NCI-H526 treated with DMSO at 0.1 percent for 48 hours (cell line): ENCODE measurements at places on chromosomes 3 and 15.

DNA sequence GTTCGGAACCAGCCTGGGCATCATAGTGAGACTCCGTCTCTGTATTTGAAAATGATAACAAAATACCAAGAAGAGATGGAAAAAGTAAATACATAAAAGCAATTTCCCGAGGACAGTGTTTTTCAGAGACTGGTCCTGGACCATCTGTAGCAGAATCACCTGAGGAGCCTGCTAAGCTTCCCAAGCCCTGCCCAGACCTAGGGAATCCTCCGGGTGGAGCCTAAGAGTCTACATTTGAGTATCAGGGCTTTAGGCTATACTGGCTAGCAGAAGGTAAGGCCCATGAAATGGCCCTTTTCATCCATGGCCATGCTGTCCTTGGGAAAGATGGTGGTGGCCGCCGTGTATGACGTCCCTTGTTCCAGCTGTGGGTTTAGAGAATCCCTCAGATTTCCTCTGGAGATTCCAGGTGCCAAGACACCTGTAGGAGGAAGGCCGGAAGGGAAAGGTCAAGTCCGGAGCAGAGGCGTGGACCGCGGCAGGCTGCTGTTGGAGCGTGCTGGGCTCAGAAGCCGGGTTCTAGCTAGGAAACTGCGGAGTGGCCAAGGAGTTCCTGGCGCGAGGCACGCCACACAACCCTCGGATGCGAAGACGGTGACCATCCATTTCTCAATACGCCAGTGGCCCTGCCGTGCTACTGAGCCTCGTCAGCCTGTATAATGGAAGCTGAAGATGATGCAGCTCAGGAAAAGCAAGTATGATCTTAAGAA is 50.9 kb downstream of the TMEM44 start:
- DNase-seq: no peak

GRCh38 chr15:67542420-67543347 is at the start of gene MAP2K5:
TSS of gene MAP2K5 (plus strand) at chr15:67542703. CDS start at chr15:67543336, 633 bp downstream.
- peak; percentile 74 for DNase-seq

DNA sequence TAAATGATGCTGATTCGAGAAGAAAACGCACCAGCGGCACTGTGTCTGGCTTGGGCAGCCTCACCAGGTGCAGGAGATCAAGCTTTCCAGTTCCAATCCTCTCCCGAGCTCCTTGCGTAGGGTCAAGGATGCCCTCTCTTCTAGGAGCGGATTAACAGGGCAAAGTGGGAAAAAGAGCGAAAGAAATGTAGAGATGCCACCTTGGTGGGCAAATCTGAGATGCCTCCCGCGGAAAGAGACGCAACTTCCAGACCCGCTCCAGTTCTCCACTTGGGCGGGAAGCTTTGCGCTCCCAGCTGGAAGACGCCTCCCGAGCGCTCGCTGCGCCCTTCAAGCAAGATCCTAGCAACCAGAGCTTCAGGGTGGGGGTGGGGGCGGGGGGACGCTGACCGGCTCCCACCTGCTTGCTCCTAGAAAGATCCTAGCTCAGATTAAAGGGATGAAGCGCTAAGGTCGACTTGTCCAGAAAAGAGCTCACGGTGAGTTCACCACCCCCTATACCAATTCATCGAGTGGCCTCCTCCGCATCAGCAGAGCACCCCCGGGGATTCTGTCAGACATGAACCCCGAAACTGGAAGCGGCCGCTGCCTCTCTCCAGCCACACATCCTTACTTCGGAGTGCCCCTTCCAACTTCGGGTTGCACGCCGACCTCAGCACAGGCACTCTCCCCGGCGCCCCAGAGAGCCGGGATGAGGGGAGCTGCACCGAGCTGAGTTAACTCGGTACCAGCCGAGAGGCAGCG is 769 bp downstream of the TAFA4 start:
- no peak for DNase-seq

DNA sequence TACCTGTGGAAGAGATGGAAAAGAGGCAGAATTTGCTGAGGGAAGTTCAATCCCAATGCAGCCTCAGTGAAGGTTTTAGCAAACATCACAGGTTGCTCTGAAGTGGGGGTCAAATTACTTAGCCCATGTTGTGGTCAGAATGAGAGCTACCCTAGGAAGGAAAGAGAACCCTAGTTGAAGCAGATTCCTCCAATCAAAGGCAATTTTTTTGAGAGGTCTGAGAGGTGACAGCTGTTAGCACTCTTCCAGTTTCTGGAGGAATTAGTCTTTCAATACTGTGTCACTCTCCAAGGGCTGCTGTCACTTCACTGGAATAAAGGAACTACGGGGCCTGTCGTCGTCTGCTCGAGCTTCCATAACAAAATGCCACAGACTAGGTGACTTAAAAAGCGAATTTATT is 584.2 kb upstream of the DPPA4 start:
- DNase-seq: no peak

- DNase-seq: no peak
These were observed 68.6 kb upstream of the ITGA11 start for GRCh38 chr15:68500363-68501258.

DNA sequence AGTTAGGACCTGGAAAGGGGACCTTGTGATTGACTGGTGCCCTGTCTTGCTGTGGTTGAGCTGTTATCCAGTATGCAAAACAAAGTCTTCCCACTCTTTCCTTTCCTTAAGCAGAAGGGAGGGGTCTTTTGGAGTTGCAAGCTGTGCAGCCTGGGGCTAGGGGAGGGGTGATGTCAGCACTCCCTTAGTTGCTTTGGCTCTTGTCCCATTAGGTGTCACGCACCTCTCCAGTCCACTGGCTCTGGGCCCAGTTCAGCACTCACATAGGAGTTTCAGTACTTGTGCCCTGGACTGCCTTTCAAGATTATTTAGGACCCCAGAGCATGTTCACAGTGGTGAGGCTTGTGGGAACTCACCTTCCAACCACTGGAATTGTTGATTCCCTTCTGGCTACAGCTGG is 238.5 kb downstream of the DOCK3 start:
- no peak for DNase-seq

GRCh38 chr3:108183971-108184370 is 38.3 kb downstream of the IFT57 start:
- DNase-seq: no peak

DNA sequence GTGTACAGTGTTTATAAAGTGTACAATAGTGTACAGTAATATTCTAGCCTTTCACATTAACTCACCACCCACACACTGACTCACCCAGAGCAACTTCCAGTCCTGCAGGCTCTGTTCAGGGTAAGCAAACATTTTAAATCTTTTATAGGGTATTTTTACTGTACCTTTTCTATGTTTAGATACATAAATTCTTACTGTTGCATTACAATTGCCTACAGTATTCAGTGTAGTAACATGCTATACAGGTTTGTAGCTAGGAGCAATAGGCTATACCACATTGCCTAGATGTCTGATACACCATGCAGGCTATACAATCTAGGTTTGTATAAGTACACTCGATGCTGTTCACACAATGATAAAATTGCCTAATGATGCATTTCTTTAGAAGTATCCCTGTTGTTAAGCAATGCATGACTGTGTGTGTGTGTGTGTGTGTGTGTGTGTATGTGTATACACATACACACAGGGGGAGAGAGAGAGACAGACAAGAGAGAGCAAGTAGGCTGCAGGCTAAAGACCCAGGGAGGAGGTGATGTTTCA is 72.5 kb upstream of the PRR23C start:
- DNase-seq: no peak

DNA sequence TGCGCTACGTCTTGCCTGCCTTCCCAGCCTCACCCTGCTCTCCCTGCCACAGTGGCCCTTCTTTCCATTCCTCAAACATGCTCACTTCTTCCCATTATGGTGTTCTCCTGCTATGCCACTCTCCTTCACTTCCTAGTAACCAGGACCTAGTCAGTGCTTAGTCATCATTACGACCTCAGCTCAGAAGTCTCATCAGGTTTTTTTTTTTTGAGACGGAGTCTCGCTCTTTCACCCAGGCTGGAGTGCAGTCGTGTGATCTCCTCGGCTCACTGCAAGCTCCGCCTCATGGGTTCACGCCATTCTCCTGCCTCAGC is 149.5 kb downstream of the GREM1 start:
- DNase-seq: no peak

- no peak for DNase-seq
These were observed 87.0 kb downstream of the PLXNA1 start for GRCh38 chr3:127069814-127070440.

- DNase-seq: peak; percentile 6
These were observed 92.4 kb upstream of the ANKRD34C start for GRCh38 chr15:79190093-79190492.

DNA sequence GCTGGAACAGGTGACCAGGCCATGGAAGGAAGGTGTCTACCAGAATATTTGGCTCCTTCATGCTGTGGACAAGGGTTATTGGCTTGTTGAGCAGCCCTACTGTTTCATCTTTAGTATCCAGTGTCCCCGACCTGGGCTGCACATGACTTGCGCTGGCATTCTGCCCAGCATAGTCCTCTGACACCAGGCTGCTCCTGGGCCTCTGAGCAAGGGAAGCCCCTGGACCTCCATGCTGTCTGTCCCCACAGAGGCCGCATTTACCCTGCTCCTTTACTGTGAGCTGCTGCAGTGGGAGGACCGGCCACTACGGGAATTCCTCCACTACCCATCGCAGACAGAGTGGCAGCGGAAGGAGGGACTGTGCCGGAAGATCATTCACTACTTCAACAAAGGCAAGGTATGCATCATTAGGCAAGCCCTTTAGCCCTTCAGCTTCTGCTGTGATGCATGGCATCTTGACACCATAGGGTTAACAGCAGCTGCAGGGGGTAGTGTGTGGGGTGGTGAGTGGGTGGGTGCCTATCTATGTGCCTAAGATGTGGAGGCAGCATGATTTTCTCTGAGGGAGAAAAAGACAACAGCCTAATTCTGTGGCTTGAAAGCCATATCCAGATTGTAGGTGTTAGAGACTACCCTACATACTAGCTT is 44.0 kb upstream of the MANF start:
- DNase-seq: no peak

DNA sequence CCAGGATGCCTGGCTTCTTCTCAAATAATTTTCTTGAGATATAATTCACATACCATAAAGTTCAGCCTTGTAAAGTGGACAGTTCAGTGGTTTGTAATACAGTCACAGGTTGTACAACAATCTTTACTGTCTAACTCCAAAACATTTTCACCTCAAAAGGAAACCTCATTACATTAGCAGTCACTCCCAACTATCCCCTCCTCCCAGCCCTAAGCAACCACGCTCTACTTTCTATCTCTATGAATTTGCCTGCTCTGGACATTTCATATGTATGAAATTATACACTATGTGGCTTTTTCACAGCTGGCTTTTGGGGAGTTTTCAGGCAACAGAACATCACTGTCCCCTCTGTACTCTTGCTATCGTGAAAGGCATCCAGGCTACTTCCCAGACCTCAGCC is 17.5 kb downstream of the TGM5 start:
- no peak for DNase-seq

DNA sequence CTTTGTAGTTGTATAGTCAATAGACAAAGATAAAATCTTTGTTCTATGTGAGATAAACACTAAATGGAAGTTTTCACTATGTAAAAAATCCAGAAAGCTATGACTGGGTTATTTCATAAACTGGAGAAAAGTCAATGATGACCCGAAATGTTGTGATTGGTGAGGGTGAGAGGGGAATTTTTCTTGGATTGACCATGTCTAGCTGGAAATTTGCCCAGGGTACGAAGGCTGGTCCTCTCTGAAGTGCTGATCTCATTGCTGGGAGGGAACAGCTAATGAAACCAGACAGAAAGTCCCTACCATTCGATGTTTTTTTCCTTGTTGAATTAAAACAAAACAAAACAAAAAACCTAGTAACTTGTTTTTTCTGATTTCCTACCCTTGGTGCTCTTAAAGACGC is 14.3 kb downstream of the TPRG1 start:
- no peak for DNase-seq

DNA sequence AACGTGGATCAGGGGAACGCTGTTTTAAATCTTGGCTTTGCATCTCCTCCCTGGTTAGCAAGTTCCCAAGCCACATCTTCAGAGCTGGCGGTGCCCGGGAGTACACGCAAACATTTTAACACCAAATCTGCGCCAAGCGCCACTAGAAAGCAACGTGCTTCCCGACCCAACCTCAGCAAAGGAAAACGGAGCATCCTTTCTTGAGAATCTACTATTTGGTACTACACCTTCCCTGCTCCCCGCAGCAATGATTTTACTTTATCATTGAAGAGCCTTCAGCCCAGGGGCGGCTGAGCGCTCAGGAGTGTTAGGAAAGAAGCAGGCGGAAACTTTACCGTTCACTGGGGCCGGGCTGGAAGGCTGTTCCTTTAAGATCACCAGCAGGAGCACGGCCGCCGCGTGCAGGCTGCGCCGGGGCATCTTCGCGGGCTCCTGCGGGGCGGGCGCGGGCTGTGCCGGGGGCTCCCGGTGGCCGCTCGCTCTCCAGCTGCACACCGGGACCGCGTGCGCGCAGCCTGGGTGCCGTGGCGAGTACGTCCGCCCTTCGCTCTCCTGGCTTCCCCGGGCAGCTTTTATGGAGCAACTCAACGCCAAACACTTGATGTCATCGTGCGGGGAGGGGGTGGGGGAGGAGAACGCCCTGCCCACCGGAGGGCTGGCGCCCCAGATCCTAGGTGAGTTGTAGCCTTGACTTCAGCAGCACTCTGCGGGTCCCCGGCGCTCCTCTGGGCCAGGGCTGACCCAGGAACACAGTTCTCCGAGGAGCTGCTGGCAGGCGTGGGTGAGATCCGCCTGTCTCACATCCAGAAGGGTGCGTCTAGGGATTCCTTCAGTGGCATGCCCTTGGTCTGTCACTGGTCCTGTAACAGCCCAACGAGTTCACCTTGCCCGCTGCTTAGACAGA is at the start of gene CA12:
Gene CA12, minus strand, starts transcription at position 546 of the 904 bp plus-strand sequence. Its CDS starts 126 bp downstream, at position 420.
- peak; percentile 65 for DNase-seq

- DNase-seq: no peak
These were observed 34.0 kb downstream of the CBLB start for GRCh38 chr3:105834768-105835167.

DNA sequence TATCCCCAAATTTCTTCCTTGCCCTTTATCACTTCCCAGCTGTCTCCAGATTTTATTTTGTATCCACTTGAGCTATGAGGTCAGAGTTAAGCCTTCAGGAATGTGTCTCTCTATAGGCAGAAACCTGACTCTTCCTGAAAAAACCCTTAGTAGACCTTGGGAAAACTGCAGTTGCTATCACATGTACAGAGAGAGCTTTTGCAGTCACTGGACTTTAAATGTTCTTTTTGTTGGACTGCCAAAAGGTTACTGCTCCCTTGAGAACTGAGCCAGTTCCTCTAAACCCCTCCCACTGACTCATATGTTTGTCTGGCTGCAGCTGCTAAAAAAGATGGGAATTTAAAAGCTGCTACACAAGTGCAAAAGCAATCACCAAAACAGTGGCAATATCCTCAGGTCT is 169.1 kb upstream of the CCDC54 start:
- DNase-seq: peak; percentile 15

- DNase-seq: no peak
These were observed 188.5 kb downstream of the CADPS start for GRCh38 chr3:62686503-62687294.

DNA sequence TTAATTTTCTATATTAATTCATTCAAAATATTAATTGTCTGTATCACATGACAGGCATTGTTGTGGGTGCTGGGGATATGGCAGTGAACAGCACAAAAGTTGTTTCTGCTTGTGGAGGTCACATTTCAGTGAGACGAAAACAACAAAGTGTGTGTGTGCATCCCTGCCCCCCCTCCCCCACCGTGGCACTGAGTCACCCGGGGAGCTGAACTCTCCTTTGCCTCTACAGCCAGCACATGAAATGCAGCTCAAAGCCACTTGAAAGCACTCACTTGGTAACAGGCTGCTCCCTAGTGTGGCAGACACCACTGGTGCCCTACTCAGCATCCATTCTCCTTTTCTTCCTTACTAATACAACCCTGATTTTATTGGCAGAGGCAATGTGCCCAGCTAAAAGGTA is 16.9 kb upstream of the SCAMP5 start:
- DNase-seq: no peak
